ENCODE measurements at places on chromosomes 7 and 10.

DNA sequence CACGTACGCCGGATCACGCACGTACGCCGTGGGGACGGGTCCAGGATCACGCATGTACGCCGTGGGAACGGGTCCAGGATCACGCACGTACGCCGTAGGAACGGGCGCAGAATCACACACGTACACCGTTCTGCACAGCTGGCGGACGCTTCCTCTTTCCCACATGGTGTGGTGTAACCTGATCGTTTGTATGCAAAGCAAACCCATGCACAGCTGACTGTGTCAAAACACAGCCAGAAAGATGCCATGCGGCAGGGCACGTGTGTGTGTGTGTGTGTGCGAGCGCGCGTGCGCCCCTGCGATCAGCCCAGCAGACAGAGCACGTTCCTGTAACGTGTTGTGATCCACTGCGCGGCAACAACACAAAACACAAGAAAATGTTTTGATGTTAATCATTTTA lies 573.6 kb downstream of the DNAJB6 start:
- no peak for DNase-seq

DNA sequence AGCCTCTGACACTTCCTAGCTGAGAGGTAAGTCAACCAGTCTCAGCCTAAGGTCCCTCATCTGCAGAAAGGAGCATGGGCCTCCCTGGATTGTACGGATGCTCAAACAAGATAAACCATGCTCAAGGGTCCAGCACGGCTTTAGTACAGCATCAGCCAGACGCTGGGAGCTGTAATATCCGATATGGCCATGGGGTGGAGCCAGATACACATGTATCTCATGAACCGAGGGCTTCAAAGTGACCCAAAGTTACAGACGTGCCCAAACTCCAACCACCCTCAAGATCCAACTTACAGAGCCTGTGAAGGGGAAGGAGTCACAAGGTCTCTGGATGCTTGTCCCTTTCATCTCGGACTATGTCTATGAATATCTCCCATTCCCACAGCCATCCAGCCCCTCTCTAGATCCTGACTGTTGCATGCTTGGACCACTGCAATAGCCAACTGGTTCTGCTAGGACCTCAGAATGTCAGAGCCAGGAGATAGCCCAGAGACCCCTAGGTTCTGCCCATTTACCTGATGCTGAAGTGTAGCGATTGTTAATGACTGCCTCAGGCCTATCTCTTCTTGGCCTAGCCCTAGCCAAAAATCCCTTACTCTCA lies 142.4 kb downstream of the SH3PXD2A start:
- peak; percentile 34 for DNase-seq

GRCh38 chr7:106640368-106641141 lies 20.4 kb downstream of the CCDC71L start:
- no peak for DNase-seq

GRCh38 chr10:69056536-69057260 lies 31.2 kb upstream of the SRGN start:
- no peak for DNase-seq

- DNase-seq = no peak
Measured at GRCh38 chr10:131211559-131211958, 100.0 kb downstream of the TCERG1L start.

DNA sequence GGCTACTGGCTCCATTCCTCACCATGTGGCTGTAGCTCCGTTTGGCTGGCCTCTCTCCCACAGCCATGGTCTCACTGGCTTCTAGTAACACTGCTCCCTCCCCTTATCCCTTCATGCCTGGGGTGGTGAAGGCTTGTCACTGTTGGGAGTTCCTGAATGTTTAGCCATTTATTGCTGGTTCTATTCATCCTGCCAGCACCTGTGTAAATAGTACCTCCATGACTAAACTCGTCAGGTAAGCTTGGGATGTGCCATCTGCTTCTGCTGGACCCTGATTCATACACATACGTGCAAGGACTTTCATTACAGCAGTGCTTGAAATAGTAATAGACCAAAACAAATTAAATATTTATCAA lies 61.6 kb downstream of the CCDC71L start:
- peak; percentile 80 for DNase-seq

- no peak for DNase-seq
Measured at GRCh38 chr7:116449950-116450349, 49.6 kb upstream of the CAV2 start.

DNA sequence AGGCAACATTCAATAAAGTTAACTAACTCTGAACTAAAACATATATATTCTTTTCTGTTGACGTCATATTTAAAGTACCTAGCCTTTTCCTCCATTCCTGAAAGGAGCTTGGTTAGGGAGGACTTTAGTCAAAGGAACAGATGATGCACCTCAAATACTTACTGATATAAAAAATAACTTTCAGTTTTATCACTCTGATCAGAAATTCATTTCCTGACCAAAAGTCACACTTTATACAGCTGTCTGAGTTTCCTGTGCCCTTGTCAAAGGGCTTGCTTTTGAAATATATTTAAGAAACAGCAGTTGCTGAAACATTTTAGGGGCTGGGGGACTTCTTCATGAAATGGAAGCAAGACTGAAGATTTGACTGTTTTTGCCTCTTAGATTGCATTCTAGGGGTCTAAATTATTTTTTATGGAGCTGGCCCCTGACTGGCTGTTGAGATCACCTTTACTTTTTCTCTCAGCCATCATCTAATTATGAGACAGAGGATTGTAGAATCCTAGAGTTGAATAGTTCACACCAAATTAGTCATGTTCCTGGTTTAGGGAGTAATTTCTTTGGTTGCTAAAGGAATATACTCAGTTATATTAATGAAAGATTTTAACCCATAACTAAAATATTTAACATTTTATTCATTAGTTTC lies 46.6 kb downstream of the GLCCI1 start:
- no peak for DNase-seq

DNA sequence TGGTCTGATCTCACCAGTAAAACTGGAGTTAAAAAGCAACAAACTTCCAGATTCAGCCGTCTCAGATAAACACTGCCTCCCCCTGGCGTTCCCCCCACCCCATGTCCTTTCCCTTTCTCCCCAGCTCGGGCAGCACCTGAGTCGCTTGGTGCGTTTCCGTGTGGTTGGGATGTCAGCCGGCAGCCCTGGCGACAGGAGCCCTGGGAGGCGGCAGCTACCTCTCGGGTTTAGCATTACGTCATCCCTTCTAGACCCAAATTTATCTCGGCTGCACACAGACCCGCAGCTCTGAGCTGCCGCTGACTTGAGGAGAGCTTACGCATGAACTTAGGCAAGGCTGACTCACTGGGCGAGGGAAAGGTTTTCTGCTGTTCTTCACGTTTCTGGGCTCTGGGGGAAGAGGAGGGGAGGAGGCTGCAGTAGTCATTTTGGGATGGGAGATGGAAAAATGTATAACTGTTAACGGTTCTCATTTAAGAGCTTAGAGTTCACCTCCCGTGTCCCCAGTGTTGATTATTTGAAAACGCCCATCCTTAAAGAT lies 14.4 kb downstream of the MXI1 start:
- DNase-seq = peak; percentile 65

DNA sequence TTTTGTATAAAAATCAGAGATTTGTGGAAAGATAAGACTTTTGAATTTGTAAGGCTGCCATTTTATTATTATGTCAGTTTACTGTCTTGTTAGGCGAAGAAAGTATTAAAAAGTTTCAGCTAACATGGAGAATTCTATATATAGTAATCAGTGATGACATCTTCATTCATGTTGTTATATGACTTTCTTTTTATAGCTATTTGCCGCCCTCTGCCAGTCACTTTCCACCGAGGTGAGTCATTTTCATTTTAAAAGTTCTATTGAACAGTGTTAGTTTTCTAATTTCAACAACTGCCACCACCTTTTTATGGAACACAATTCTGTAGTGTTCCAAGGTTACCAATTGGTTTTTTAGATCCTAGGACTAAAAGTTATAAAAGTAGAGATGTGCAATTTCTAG lies 11.8 kb downstream of the CUTC start:
- DNase-seq = no peak

DNA sequence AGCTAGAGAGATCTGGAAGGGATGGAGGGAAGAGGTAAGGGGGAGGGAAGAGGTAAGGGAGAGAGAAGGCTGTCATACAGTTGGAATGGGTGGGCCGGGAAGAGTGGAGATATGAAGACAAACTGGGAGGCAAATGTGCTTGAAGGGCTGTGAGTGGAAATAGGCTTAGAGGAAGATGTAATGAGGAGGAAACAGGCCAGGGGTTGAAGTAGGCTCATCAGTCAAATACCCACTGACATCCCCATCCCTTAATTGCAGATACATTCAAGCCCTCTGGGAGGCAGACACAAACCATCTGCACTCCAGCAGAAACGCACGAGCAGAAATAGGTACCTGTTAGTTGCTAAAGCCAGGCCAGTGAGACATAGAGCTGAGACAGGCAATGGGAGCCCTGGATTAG lies 2.1 kb downstream of the SYNPO2L start:
- DNase-seq = no peak

DNA sequence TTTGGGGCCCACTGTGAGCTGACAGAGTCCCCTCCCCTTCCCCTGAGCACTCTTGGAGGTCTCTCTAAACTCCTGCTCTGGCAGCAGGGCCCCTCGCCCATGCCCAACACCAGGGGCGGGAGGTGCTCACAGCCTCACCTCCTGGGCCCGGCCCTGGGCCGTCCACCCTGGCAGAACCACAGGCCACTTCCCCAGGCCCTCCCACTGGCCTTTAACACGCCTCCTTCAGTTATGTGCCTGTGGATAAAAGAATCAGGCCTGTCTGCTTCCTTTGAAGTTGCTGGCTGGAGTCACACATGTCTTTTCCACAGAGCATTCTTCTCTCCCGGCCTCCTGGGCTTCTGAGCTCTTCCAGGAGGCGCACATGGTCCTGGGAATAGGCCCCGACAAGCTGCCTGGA lies 10.2 kb downstream of the MYL10 start:
- no peak for DNase-seq
